ENCODE measurements at places on chromosomes 2 and 18. TPM values are rescaled to one million over a fixed set of nuclear protein-coding genes. Genes with fewer than 3 reads are reported as not detected.

DNA sequence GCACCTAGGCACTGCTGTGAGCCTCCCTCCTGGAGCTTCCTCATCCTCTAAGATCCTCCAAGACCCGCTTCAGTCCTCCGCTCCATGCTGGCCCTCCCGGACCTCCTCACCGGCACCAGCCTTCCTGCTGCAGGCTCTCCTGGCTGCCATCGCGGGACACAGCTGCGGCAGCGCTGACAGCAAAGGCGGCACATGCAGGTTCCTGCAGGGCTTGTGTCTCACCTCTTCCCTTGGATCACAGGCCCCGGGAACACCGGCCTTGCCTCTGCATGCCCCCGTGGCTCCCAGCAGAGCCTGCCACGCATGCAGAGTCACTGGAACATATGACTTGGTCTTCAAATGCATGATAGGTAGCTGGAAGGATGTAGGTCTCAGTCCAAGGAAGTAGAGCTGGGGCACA lies 67.2 kb downstream of the PTGR3 start:
- H3K27ac ChIP-seq, result no peak overlapping the region
- H3K4me1 ChIP-seq, result no peaks in the 10 kb centered on the region
- no peak overlapping the region for H3K4me3 ChIP-seq
- H3K27me3 ChIP-seq, result no peaks in the 10 kb centered on the region
- no peak for DNase-seq

DNA sequence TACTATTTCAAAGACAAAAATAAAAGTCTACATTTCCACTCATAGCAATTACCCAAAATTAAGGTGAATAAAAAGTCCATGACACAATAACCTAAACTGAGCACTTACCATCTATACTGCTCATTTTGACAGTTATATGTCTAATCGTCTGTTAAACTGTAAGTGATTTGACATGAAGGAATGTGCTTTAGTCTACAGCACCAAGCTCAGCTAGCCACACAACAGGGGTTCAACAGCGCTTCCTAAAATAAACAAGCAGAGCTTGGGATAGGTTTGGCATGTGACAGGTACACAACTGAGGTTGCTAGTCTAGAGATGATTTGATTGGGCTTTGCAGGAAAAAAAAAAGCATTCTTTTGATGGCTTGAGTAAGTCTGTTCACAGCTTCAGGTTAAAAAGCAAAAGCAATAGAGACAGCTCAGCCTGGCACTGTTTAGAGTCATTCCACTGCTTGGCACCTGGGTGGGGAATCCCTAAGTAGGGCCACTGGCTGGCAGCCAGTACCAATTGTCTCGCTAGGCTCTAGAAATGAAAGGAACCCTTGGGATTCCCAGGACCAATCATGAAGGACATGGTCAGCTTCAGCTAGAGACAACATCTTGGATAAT lies 78.6 kb downstream of the BARD1 start:
- no peak overlapping the region for H3K4me3 ChIP-seq
- DNase-seq, result no peak
- H3K36me3 ChIP-seq, result no peaks in the 10 kb centered on the region
- H3K4me1 ChIP-seq, result no peaks in the 10 kb centered on the region
- H3K27ac ChIP-seq, result no peak overlapping the region
- H3K27me3 ChIP-seq, result no peaks in the 10 kb centered on the region

DNA sequence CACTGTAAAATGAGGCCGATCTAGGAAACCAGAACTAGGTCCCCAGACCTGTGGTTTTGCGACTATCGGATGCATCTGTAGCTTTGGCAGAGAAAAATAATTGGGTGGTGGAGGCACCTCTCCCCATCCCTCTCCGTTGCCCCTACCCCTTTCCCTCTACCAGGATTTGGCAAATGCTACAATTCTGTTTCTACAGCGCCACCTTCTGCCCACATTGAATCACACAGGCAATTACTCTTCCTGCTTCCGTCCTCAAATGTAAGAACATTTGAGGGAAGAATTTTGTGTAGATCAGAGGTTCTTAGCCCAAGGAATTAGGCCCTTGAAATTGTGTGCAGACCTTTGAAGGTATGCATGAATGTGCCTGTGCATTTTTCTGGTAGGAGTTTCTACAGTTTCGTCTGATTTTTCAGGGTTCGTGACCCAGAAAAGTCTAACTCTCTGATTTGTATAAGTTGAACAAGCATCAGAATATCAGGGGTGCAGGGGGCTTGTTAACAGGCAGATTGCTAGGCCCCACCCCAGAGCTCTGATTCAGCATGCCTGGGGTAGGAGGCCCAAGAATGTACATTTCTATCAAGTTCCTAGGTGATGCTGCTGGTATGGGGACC lies 11.2 kb downstream of the ATP6V1B1 start:
- no peak overlapping the region for H3K27ac ChIP-seq
- peaks cover 4% of the 10 kb centered on the region for H3K4me1 ChIP-seq
- peak; percentile 70 for DNase-seq
- H3K4me3 ChIP-seq, result no peak overlapping the region
- H3K27me3 ChIP-seq, result no peaks in the 10 kb centered on the region
- no peaks in the 10 kb centered on the region for H3K36me3 ChIP-seq

Gene KCTD1
- 19.6 TPM for total RNA-seq

GRCh38 chr2:32051836-32052439 lies 11.4 kb upstream of the SPAST start:
- no peaks in the 10 kb centered on the region for H3K4me1 ChIP-seq
- H3K36me3 ChIP-seq, result no peaks in the 10 kb centered on the region
- no peaks in the 10 kb centered on the region for H3K27me3 ChIP-seq
- DNase-seq, result no peak
- no peak overlapping the region for H3K4me3 ChIP-seq

GRCh38 chr2:136486115-136486514 lies 279.2 kb upstream of the THSD7B start:
- no peak overlapping the region for H3K4me3 ChIP-seq
- H3K4me1 ChIP-seq, result no peaks in the 10 kb centered on the region
- H3K27me3 ChIP-seq, result no peaks in the 10 kb centered on the region
- H3K27ac ChIP-seq, result no peak overlapping the region

GRCh38 chr2:43609290-43609918 lies 13.6 kb upstream of the THADA start:
- no peaks in the 10 kb centered on the region for H3K27me3 ChIP-seq
- DNase-seq, result peak; percentile 41
- H3K36me3 ChIP-seq, result no peaks in the 10 kb centered on the region
- no peaks in the 10 kb centered on the region for H3K4me1 ChIP-seq

DNA sequence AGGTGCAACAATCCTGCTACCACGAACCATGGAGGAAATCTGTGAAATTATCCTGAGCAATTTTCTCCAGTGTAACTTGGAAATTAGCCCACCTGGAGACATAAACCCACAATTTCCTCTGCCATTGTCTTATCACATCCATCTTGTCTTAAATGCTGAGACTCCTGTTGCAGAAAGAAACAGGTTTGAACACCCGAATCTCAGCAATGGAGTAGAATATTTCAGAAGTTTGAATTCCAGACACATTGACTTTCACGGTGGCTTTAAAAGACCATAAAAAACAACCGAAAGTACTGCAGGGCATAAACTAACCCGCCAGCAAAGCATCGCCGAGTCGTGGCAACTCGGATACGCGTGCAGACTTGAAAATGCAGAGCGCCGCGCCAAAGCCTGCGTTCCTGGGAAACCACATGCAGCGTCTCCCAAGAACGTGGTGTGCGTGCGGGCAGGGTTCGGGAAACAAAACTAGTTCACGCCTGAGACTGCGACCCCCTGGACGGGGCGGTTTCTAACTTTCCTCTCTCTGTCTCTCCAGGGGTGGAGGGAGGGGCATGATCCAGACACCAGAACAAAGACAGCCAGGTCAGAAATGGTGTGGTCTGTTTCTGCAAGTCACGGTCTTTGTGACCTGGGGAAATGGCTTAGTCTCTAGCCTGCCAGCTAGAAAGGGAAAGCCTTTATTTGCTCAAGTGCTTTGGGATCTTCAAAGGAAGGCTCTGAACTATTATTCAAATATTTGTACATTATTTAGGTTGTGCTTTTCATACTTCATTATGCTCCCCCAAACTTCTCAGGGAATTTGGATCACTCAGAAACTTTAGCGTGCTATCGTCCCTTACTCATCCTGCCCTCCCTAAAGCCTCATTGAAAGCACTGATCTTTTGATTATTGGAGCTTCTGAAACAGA lies 26.9 kb upstream of the KCTD1 start:
- peak; percentile 68 for DNase-seq
- no peaks in the 10 kb centered on the region for H3K27me3 ChIP-seq
- no peaks in the 10 kb centered on the region for H3K36me3 ChIP-seq
- H3K4me1 ChIP-seq, result peaks cover 3% of the 10 kb centered on the region
- H3K27ac ChIP-seq, result no peak overlapping the region

Measured in testis (tissue), 5 donors.